ENCODE measurements at places on chromosomes 6 and 20.

DNA sequence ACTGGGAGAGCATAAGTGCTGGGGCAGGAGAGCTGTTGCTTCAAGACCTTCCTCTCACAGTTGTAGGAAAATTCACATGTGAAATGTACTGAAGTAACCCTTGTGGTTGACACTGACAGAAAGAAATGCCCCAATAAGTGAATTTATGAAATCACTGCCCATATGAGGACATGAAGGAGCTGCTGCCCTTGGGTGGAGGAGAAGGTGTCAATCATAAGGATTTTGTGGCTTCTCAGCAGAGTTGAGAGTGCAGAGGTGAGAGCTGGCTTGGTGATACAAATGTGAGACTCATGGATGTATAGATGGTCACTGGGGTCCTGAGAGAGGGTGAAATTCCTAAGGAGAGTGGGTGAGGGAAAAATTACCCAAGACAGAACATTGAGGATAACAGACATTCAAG, 33.9 kb upstream of the CMTR1 start:
- DNase-seq = no peak

DNA sequence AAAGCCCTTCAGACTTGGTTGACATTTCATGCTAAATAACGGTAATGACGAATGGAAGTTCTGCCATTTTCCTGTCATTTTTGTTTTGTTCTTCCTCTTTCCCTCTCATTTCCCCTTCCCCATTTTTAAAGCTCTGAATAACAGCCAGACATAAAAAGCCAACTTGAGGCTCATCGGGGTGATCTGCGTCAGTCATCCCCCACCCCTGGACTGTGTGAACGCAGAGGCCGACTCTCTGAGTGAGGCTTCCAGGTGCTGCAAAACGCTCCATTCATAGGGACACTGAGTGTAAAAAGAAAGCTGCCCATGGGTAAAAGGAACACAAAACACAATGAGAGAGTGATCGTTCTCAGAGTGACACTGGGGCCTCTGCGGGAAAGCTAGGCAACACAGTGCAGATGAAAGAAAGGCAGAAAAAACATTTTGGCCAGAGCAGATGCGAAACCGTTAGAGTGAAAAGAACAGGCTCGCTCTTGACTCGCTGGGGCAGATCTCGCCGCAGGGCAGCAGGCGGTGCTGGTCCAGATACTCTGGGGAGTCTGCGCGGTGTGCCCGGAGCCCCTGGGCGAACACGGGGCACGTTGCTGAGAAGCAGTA, 684.8 kb downstream of the QKI start:
- no peak for DNase-seq

GRCh38 chr6:54587277-54587676, 259.3 kb upstream of the FAM83B start:
- DNase-seq = no peak

DNA sequence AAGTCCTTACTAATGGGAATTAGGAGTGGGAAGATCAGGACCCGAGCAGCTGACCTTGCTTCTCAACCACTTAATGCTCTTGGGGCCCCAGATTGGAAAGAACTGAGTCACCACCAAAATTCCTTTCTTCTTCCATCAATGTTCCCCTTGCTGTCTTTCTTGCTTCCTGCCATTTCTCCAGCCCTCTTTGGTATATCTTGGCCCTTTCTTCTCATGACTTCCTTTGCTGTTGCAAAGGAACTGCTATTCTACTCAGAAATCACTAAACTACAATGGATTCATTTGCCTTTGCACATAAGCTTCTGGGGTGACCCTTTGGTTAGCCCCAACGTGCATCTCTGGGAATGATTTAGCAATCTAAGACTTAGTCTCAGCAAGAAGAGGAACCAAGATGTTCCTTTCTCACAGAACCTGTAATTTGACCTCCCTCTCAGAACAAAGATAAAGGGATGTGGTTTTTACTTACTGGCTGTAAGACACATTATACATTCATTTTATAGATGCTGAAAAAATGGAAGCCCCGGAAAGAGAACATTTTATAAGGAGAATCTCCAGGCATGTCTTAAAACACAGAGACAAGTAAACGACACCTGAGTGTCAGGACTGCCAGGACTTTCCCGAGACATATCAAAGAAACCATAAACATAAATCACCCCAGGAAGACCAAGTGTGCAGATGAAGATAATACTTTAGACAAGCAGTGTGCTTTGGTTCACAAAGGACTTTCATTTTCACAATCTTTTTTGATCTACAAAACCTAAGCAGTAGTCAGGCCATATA, 99.0 kb upstream of the TNFAIP3 start:
- peak; percentile 39 for DNase-seq

- no peak for DNase-seq
These were observed 12.9 kb upstream of the NQO2 start for GRCh38 chr6:2986722-2987221.

All from CD4-positive, alpha-beta T cell treated with Interleukin-10 for 1 hour (primary cell).